Esophagus squamous epithelium (tissue), 5 donors: ENCODE measurements at places on chromosomes 2 and 18.

GRCh38 chr2:171807831-171808393 lies 86.1 kb downstream of the SLC25A12 start:
- no peak for DNase-seq

- DNase-seq = no peak
Measured at GRCh38 chr2:236517251-236518031, 52.2 kb upstream of the ACKR3 start.

- DNase-seq = no peak
Measured at GRCh38 chr2:199810422-199811171, 40.4 kb downstream of the FTCDNL1 start.

- DNase-seq = no peak
Measured at GRCh38 chr2:76323381-76323780, 612.7 kb upstream of the GCFC2 start.

DNA sequence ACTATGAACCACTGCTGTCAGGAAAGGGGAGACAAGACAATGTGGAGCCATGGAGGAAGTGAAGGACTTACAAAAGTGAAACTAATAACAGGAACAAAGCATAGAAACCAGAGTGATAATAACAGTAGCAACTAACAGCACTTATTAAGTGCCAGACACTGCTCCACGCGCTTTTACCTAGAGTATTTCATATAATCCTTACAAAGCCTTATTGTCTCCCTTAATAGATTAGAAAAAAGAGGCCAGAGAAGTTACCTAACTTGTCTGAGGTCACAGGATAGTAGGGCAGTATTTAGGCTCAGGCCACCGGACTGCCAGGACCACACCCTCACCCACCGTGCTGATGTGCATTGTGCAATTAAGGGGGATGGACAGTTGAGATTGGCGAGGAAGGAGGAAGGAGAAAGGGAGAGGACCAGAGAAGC lies 98.6 kb upstream of the NFU1 start:
- no peak for DNase-seq

DNA sequence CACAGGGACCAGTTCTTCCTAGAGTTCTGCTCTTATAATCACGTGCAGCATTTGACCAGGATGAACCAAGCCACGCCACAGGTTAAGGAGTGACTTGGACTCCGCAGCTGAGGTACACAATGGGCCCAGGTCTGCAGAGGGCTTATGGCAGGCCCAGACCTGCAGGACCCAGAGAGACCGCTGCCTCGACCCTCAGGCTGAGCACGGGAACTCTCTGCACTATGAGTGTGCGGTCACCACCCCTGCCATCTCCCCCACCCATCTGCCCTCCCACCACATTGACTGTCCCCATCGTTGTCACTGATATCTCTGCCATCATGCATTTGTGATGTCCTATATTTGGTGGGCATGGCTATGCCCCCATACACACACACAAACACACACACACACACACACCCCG lies 45.7 kb upstream of the HPCAL1 start:
- no peak for DNase-seq

DNA sequence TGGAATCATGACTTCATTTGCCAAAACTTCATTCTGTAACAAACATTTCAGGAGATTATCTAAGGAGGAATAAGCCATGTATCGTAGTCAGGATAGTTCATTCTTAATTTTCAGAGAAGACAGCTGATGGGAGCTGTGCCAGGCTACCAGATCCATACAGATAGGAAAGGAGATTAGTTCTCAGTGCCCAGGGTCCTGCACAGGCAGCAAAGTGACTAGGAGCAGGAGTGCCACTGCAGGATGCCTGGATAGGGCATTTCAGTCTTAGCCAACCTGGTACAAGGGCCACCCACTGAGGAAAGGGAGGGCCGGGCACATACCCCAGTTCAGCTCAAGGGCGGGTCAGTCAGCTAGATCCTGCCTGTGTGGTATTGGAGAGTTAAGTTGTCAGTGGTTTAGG lies 6.7 kb upstream of the OSR1 start:
- DNase-seq = no peak

DNA sequence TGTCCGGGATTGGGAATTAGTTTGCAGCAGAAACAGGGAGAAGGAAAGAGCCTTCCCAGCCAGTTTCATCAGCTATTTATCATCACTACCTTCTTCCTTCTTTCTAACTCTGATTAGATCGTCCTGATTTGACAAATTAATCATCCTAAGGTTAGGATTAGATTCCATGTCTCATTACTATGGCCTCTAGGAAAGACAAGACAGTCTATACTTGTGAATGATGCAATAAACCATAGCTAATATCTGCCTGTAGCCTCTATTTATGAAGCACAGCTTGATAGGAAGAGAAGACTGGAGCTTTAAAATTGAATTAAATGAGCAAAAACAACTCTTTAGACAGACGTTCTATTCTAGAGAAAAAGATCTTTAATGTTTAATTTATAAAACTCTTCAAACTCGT lies 25.2 kb upstream of the FRZB start:
- DNase-seq = no peak

DNA sequence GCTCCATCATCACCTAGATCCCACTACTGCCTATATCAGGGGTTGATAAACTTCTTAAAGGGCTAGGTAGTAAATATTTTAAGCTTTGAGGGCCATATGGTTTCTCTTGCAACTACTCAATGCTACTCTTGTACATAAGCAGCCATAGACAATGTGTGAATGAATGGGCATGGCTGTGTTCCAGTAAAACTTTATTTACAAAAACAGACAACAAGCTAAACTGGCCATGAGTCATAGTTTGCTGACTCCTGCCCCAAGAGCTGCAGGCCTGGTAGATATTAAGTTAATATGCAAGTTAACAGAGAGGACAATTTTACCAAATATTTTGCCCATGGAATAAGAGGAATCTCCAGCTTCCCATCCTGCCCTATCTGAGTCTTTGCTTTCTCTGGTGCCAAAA lies 29.8 kb upstream of the MYO3B start:
- no peak for DNase-seq

DNA sequence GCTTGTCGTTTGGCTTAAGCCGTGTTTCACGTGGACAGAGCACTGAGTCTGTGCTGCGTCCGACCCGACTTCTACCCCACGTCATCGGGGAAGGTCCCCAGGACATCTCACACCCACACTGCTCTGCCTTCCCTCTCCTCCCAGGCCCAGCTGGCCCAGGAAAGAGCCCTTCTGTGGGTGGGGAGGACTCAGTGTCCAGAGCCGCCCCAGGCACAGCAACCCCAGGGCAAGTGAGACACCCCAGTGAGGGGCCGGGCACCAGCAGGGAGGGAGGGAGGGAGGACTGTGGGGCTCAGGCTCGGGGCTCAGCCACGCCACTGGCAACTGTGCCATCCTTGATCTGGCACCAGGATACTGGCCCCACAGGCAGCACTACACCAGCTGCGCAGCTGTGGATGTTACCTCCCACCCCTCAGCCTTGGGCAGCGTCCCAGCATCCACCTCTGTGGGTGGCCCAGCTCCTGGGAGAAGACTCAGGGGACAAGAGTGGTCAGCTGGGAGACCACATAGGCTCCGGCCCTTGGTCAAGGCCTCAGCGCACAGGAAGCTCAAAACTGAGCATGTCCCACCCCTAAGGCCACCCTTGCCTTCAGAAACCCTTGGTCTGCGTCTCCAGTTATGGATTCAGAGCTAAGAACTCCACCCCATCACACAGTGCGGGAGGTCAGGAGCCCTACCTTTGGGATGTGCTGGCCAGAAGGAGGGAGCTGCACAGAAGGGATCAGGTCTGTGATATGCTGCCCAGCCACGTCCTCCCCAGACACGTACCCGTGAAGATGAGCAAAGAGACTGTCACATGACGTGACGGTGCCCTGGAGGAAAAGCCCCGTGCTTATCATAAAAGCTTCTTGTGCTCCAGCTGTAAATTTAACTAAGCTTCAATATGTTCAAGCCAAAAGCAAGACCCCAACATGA lies 11.7 kb downstream of the PASK start:
- no peak for DNase-seq

DNA sequence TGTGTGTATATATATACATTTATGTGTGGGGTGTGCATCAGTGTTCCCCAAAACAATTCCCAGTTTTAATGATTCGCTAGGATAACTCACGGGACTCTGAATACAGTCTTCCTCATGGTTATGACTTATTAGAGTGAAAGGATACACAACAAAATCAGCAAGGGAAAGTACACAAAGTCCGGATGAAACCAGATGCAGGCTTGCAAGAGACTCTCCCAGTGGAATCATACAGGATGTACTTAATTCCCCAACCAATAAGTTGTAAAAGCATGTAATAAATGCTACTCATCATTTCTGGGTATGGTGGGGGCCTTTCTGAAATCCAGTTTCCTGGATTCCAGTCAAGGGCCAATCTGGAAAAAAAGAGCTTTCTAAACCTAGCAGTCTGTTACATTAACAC lies 654.1 kb upstream of the SYT4 start:
- no peak for DNase-seq

- no peak for DNase-seq
Measured at GRCh38 chr2:64652231-64653108, 1.2 kb downstream of the SERTAD2 start.

DNA sequence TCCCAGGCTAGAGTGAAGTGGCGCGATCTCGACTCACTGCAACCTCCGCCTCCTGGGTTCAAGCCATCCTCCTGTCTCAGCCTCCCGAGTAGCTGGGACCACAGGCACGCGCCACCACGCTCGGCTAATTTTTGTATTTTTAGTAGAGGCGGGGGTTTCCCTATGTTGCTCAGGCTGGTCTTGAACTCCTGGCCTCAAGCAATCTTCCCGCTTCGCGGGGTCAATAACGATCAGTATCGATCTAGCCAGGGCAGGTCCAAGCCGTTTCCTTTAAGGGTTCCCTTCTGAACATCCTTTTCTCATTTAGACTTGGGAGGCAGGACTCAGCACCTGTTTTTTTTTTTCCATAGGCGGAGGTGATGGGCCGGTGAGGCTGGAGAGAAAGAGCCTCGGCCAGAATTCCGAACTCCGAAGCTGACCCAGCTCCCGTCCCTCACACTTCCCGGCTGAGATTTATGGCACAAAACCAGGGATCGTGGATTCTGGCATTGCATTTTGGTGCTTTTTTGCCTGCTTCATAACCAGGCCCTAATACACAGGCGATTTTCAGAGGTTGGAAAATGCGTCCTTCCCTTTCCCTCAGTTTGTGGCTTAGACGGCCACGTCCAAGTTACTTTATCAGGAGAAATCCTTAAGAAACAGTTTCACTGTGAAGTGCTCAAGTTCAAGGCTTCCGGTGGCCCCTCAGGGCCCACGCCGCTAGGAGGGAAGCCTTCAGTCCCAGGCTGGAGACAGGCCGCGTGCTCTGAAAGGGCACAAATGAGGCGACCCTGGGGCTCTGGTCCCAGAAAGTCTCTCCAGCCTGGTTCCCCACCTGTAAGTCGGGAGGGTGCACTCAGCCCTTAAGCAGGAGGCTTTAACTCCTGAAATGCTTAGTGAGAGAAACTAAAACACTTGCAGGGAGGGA lies 998 bp upstream of the SLC66A3 start:
- no peak for DNase-seq

- no peak for DNase-seq
Measured at GRCh38 chr2:33024758-33025157, 78.0 kb downstream of the LTBP1 start.

DNA sequence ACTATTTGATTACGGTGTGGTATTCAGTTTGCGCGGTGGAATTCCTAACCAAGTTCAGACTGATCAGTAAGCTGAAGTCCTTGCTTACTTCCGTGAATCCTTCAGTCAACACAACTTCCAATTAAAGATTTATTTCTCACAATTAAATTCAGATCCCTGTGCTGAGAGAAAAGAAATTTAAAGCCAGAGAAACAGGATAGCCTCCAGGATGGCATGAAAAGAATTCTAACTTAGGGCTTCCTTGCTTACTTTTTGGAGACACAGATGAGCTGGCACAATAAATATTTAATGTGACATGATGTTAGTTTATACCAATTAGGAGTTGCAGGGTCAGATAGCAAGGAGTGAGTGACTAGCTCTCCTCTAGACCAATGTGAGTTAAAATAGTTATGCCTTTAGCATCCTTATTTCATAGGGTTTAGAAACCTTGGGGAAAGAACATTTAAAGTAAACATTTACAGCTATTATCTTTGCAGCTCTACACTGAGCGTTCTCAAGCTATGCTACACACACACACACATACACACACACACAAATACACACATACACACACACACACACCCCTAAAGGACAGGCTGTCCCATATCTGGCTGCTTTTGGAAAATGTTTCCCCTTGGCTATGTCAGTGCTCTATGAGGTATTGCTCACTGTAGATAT lies 151.0 kb downstream of the TRIB2 start:
- DNase-seq = no peak

DNA sequence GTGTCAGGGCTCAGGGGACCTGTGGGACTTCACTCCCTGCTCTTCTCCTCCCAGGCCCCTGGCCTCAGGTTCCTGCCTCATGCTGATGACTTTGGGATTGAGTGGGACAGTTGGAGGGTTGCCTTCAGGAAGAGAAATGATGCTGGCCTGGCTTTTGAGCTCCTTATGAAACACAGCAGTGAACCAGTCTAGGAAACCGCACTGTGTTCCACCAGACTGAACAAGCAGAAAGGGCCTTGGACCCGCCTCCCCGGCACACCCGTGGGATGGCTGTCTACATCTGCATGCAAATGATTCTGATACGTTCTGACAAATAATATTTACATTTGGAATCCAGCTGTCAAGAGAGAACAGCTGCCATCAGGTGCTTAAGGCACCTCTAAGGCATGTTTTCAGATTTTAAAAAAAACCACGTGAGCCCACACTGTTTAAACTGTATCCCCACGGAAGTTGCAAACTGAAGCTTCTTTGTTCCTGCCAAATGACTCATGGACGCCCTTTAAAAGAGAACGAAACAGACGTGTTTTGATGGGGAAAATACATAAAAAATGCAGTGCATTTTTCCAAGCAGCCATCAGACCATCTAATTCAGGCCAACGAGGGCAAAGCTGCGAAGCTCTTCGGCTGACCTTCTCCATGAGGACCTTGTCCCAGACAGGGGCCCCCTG lies 27.6 kb upstream of the ASAP2 start:
- no peak for DNase-seq

DNA sequence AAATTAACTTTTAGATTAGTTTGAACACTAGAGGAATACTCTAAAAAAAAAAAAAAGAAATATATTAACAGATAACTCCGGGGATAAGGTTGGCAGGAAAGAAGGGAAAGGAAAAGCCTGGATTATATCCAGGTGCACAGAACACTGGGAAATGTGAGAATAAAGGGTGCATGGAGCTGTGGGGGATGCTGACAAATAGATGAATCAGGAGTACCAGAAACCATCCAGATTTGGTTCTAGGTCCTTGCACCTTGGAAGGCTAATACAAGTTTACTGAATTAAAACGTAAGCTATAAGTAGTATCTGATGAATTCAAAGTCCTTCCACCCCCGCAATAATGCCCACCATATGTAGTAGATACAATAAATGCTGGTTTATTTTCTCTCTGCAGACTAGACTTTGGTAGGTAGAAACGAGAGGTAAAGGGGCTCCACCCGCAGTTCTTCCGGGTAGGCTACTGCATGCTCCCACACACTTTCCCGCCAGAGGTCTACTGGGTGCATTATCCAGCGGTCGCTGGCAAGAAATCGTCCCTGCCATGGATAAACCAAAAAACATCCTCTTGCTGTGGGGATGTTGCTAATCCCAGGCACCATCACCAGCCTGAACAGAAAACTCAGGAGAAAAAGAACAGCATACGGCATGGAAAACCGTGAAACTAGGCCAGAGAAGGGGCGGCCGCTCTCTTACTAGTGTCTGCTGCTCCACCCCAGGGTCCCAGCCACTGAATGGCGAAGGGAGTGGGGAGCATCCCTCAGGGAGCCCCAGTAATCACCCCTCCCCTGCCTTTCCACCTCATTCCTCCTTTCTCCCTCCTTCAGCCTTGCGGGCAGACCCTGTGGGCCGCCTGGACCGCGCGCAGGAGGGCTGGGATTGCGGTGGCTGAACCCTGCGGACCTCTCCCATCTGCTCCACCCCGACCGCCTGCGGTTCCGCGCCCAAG lies 1.5 kb downstream of the CNRIP1 start:
- no peak for DNase-seq
